ENCODE measurements at places on chromosomes 6 and 20. TPM values are rescaled to one million over a fixed set of nuclear protein-coding genes. Genes with fewer than 3 reads are reported as not detected.

- no peak for DNase-seq
Observed at GRCh38 chr6:169035385-169036240, 218.0 kb downstream of the THBS2 start.

DNA sequence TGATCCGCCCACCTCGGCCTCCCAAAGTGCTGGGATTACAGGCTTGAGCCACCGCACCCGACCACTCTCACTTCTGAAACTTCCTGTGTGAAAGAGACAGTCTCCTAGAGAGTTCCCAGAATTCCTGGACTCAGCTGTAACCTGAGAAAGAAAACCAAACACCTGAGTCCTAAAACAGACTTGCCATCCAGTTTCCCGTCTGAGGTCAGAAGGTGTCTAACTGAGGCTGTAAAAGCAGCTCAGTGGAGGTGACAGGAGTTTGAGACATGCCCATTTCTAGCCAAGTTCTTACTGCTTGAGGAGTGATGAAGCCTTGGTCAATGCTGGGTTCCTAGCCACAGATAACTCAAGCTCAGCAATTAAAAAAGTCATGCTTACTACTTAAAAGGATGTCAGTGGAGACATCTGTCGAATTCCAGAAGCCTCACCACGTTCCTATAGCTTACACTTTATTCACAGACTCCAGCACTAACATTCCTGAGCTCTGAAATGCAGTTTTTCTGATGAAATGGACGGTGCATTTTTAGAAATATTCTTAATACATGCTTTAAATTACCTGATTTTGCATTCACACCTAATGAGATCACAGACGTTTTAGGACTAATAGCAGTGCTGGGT, 6.1 kb downstream of the UQCC2 start:
- DNase-seq: no peak

DNA sequence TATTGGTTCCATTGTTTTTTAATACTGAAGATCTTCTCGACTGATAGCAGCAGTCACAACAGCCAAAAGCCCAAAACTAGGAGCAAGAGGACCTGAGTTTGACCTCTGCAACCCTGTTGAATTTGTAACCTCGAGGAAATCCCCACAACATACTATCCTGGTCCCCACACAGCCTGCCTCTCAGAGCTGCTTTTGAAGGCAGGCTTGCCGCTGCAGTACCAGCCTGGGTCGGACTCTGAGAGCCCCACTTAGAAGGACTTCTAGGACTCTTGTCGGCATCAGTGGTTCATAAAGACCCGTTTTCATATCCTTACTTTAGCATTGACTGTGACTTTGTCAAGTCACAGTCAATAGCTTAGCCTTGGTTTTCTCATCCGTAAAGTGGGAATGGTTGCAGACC, 49.3 kb downstream of the EBF4 start:
- DNase-seq: no peak

- DNase-seq: no peak
Observed at GRCh38 chr20:57407541-57407956, 16.4 kb downstream of the RBM38 start.

GRCh38 chr6:42404484-42404883, 47.2 kb downstream of the TRERF1 start:
- DNase-seq: no peak

- no peak for DNase-seq
Observed at GRCh38 chr20:16576219-16576618, 3.0 kb upstream of the KIF16B start.

DNA sequence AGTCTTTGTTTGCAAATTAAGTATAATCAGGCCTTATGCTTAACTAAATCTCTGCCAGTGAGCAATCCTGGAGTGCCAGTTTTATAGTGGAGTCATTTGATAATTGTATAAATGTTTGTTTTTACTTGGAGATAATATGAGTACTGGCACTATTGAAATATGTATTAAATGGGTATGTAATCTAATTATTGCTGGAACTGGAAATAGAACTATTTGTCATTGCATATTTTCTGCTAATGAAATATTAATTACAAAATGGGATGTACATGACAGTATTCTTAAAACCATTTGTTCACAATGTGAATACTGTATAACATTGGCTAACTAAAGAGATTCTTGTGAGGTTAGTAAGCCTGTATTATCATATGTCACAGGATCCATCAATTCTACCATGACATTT, 20.5 kb upstream of the LMBRD1 start:
- DNase-seq: no peak

DNA sequence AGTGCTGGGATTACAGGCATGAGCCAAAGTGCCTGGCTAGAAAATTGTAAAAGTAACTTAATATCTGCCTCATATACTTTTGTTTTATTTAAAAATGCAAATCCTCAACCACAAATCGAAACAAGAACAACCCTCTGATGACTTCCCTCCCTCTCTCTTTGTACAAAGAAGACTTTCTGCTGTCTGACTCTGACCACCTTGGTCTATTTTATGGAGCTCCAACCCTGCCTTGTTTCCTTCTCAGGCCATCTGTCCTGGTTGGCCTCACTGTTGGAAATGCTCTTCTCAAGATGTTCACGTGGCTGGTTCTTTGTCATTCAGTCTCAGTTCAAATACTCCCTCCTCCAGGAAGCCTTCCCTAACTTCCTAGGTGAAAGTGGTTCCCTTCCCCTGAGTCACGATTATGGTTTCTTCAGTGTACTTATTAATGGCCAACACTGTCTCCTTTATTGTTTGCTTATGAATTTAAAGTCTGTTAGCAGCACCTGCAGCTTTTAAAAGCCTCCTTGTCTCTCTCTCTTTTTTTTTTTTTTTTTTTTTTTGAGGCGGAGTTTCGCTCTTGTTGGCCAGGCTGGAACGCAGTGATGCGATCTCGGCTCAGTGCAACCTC, 151.5 kb upstream of the SALL4 start:
- DNase-seq: no peak

DNA sequence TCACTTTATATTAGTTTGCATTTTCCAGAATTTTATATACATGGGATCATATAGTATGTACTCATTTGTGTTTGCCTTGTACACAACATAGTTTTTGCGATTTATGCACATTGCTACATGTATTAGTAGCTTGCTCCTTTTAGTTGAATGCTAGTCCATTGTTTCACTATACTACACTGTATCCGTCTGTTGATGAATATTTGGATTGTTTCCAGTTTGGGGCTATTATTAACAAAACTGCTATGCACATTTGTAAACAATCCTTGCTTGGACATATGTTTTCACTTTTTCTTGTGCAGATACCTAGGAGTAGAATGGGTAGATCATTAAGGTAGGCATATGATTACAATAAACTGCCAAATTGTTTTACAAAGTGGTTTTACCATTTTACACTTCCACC, 3.9 kb upstream of the LRRC1 start:
- DNase-seq: no peak

GRCh38 chr20:18578581-18578980, 9.3 kb upstream of the DTD1 start:
- DNase-seq: no peak

- DNase-seq: no peak
Observed at GRCh38 chr6:10315034-10315433, 99.8 kb downstream of the TFAP2A start.

GRCh38 chr6:122114717-122115116, 284.7 kb upstream of the HSF2 start:
- no peak for DNase-seq

GRCh38 chr6:25138233-25138933, 140.8 kb upstream of the CARMIL1 start:
- peak; percentile 39 for DNase-seq

- DNase-seq: no peak
Observed at GRCh38 chr6:148658681-148659430, 88.0 kb upstream of the UST start.

GRCh38 chr20:34947336-34947735, 8.3 kb downstream of the GSS start:
- DNase-seq: no peak

DNA sequence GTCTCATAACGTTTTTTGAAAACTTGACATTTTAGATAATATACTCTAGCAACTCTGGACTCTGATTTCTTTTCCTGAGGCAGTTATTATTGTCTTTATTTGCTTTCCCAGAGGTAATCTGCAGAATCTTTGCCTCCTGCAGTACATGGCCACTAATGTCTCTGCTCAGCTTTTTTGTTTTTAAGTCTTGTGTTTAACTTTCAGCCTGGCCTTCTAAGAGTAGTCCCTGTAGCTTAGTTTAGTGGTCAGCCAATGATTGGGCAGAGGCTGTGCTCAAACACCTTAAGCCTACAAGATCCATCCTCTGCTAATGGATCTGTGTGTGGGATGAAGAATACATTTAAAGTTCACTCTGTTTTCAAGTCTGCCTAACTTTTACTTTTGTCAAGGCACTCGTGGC, 97.1 kb upstream of the SLC22A16 start:
- DNase-seq: no peak

- DNase-seq: no peak
Observed at GRCh38 chr20:62900692-62901584, 25.4 kb downstream of the DIDO1 start.

GRCh38 chr6:157035546-157035945, 258.4 kb downstream of the ARID1B start:
- DNase-seq: no peak

GRCh38 chr20:42313704-42314103, 695.5 kb upstream of the CHD6 start:
- DNase-seq: no peak

DNA sequence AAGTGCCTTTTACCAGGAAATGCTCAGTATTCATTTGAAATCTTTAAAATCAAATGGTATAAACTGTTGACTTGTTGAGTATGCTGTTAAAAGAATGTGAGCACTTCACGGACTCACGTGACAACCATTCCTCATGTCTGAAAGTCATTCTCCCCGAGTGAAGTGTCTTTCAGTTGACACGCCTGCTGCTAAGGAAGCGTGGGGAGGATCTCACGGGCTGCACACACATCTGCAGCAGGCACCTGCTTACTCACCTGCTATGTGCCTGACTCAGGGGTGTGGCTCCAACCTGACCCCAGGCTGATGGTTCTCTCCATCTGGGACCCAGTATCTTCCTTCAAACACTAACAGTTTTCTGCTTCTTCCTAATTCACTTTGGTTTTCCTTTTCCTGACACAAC, 32.7 kb downstream of the WDR27 start:
- DNase-seq: no peak

ZNF334 gene
- 11.4 TPM for total RNA-seq

CYP24A1 gene
- total RNA-seq: 0.41 TPM

TTBK1 gene
- total RNA-seq: 9.8 TPM

WFDC12 gene
- total RNA-seq: not detected

LIN28B gene
- total RNA-seq: 0.41 TPM

TGM3 gene
- total RNA-seq: not detected

SLC16A10 gene
- total RNA-seq: 11.0 TPM

SLC35B2 gene
- 32.2 TPM for total RNA-seq

OXT gene
- total RNA-seq: not detected
